ENCODE measurements at places on chromosomes 4 and X. TPM values are rescaled to one million over a fixed set of nuclear protein-coding genes. Genes with fewer than 3 reads are reported as not detected.

The ADH1C gene
- total RNA-seq = not detected

The OSTC gene
- 209 TPM for total RNA-seq

DNA sequence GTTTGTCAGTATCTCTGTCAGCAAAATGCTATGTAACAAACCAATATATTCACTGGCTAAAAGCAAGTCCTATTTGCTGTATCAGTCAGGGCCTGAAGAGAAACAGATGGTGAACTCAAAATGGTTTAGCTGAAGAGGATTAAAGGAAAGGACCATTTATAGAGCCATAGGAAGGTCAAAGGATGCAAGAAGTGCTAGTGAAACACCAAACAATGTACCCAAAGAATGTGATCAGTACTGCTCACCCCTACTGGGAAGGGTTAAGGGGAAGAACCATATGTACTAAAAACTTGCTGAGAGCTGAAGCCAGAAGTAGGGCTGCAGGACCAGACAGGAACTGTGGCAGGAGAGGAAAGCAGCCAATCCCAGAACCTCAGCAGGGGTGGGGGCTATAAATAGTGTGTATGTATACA, 479.3 kb downstream of the INPP4B start:
- no peak for DNase-seq

The KIAA1210 gene
- total RNA-seq = not detected

DNA sequence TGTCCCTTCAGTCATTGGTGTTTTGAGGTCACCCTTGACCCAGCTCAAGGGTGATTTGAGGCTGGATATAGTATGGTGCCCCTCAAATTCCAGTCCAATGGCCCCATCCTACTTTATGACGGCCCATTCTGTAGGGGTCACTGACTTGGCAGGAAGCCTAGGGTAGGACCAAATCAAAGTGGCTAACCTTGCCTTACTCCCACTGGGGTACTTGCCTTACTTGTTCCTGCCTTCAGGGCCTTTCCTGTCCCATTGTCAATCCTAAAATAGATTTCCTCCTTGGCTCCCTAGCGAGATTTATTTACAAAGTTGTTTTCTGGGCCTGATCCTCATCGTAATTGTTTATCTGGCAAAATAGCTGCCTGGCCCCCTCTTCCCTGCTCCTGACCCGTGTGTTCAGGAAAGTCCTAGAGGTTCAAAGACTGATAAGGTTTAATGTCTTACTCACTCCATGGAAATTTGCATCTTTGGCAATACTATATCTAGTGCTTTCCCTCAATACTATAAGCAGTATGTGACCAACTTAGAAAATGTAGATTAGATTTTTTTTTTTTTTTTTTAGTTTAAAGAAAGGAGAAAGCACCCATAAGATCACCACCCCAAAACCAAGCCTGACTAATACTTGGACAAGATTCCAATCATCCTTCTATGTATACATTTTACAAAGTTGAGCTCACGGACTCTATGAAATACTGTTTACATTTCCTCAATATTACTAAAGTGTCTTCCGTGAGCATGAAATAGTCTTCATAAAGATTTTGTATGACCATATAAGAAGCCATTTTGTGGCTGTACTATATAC, 44.8 kb downstream of the MSN start:
- DNase-seq = peak; percentile 32
